ENCODE measurements at places on chromosomes 11 and 22.

GRCh38 chr11:77144196-77144856 lies 16.3 kb downstream of the MYO7A start:
- no peak for DNase-seq

DNA sequence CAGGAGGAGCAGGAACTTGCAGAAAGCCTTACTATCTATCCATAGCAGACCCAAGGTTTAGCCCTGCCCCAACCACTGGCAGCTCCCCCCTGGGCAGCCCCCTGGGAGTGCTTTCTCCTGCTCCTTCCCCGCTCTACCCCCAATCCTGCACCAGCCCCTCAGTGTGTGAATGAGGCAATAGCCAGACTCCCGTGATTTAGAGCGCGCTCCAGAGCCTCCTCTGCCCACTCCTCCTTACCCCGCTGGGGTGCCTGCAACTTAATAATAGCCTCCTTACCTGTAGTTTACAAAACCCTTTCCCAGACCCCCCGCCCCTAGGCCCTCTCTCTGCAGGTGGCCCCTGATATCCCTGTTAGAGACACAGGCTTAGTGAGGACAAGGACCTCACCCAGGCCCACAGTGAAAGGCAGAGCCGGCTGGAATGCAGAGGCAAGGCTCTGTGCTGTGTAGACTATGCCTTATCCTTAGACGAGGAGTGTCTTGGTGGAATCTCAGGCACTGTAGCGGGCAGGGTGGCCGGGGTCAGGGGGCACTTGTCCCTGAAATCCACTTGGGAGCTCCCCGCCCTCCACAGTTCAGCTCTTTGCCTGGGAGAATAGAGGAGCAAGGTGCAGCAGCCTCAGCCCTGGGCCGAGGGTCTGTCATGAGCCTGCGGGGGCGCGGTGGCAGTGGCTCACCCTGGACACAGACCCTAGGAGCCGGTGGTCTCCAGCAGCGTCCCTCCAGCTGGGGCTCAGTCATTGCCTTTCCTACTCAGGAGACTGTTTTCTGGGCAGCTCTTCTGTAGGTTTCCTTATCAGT lies 4.3 kb upstream of the CARNS1 start:
- no peak for DNase-seq

- DNase-seq: no peak
Measured at GRCh38 chr11:12506404-12506921, 129.1 kb downstream of the PARVA start.

DNA sequence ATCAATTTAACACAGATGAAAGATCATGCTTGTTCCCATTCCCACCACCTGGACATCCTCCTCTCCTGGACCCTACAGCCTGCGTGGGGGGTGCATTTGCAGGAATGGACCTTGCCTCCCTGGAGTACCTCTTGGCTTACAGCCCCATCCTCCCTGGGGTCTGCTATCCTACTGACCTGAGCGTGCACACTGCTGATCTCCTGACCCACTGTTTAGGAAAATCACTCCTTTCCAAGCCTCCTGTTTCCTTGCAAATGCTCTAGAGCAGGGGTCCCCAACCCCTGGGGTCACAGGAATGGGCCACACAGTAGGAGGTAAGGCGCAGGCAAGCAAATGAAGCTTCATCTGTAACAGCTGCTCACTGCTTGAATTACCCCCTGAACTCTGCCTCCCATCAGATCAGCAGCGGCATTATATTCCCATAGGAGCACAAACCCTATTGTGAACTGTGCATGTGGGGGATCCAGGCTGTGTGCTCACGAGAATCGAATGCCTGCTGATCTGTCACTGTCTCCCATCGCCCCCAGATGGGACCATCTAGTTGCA lies 88.2 kb upstream of the SEPTIN5 start:
- DNase-seq: no peak

DNA sequence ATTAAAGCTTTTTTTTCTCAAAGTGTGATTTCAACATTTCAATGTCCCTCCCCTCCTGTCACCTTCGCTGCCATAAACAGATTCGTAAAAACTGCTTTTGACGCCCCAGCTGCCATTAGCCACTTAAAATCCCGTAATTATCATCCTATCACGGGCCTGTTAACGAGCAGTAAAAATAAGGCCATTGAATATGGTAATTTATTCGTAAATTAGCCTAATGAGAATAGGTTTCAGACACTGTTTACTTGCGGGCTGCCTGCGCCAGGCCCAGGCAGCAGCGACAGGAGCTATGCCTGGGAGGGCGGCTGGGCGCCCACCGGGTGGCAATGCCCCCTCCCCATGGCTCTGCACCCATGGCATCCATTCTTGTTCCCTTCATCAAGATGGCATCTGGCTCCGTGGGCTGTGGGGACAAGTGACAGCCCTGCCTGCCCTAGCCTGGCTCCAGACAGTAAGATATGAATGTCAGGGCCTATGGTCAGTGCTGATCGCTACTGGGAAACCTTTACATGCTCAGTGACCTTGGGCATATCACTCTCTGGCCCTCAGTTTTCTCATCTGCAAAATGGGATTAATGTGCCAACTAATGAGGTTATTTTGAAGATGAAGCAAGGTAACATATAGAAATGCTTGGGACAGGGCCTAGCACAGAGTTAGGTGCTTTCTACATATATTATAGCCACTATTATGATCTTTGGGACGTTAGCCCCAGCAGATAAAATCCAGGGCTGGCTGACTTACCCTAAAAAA lies 500.8 kb downstream of the MN1 start:
- DNase-seq: no peak

DNA sequence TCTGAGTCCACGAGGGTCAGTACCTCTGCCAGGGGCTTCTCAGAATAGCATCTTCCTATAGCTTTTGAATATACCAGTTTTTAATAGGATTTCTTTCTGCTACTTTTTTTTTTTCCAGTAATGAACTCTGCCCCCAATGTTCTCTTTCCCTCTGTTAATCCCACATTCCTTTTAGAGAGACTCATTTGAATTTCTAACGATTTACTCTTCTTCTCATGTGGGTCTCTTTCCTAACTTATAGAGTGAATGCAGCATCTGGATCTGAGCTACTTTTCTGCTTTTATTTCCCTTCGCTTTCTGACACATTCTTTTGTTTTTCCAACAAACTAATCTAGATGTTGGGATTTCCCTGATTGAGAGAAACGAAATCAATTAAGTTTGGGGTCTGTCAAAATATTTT lies 71.4 kb downstream of the INSC start:
- no peak for DNase-seq

- no peak for DNase-seq
Measured at GRCh38 chr11:65279741-65280440, 18.1 kb downstream of the POLA2 start.

- DNase-seq: peak; percentile 91
Measured at GRCh38 chr22:22880645-22881044, 7.0 kb upstream of the IGLL5 start.

DNA sequence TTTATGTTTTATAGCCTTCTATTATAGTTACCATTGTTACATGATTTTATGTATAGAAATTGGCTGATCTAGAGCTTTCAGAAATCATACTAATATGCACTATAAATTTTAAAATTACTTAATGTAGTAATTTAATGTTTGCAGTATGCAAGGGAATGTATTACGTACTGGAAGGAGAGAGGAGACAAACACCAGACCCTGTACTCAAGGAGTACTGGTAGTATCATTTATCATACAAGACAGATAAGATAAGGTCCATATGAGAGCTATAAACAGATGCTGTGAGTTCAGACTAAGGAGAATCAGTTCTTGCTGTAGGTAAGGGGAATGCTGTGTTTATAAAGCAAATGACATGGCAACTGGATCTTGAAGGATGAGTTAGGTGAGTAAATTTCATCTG lies 765 bp downstream of the BCO2 start:
- no peak for DNase-seq

- no peak for DNase-seq
Measured at GRCh38 chr11:21622995-21623394, 569.9 kb upstream of the ANO5 start.

GRCh38 chr11:83004746-83005556 lies 66.7 kb downstream of the RAB30 start:
- DNase-seq: no peak

DNA sequence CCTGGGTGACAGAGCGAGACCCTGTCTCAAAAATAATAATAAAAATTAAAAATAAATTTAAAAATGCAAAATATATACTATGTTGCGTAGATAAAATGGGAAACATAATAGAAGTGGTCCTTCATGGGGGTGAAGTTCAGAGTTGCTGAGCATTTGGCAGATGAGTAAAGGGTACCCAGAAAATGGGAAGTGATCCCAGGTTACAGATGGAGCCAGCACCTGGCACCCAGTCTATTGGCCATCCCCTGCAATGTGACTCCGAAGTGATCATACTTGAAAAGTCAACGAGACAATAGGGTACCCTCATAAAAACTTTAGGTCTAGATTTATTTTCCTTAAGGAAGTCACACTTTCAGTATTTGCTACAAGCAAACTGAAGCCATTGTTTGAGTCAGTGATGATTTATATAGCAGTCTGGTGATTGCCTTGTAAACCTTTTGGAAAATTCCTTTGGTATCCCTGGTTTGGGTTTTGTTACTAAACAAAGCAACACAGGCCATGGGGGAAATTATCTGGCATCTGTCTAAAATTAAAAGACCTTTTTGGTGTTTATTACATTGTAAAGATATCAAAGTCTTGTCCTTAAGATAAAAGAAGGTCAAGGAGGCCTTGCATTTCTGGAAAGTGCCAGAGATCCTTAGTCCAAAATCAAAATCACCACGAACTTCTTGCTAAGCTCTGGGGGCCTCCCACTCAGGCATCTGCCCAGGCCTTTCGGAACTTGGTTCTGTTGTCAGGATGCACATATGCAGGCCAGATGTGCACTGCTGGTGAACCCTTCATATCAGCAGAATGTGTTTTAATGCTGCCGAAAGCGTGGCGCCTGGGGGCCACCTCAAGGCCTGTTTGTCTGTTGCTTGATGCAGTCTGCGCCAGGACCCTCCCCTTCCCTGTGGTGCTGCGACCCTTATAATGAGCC lies 4.3 kb downstream of the SMARCB1 start:
- no peak for DNase-seq

DNA sequence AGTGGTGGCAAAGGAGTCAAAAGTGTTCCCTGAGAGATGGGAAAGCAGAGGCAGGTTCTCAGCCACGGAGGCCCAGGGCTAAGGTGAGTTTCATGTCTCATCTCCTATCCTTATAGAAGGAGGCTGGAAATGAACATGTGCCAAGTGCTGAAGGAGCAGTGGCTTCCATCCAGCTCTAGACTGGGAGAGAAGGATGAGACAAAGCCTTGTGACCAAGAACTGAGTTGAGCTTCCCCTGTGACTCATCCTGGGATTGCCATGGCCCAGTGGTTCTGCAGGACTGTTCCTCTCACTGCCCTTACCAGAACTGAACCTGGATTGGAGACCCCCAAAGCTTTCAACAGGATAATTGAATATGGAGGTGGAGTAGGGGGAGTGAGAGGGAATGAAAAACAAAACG lies 16.7 kb upstream of the OR9Q1 start:
- no peak for DNase-seq

DNA sequence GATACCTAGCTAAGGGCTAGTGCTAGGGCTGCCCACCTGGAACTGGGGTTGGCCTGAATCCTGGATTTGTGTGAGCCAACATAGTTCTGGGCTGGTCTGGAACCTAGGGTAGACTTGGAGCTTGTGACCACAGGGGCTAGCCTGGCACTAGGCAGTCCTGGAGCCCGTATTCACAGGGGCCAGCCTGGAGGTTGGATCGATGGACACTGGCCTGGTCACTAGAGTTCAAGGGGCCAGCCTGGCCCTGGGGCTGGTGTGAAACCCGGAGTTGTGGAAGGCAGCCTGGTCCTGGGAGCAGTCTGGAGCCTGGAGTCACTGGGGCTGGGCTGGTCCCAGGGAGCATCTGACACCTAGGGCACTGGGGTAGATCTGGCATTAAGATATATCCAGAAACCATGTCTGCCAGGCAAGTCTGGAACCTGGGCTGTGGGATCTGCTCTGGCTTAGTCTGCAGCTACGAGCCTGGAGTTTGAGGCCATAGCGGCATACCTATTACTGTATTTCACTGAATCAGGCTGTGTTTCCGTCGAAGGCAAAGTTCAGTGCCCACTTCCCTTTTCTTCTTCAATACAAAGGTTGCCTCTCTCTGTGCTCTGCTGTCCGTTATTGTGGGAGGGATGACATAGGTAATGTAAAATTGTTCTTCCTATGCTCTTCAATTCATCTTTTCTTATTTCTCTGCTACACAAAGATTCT lies 9.1 kb upstream of the GLYATL1B start:
- DNase-seq: no peak

- DNase-seq: no peak
Measured at GRCh38 chr11:116177521-116178210, 595.1 kb downstream of the BUD13 start.

DNA sequence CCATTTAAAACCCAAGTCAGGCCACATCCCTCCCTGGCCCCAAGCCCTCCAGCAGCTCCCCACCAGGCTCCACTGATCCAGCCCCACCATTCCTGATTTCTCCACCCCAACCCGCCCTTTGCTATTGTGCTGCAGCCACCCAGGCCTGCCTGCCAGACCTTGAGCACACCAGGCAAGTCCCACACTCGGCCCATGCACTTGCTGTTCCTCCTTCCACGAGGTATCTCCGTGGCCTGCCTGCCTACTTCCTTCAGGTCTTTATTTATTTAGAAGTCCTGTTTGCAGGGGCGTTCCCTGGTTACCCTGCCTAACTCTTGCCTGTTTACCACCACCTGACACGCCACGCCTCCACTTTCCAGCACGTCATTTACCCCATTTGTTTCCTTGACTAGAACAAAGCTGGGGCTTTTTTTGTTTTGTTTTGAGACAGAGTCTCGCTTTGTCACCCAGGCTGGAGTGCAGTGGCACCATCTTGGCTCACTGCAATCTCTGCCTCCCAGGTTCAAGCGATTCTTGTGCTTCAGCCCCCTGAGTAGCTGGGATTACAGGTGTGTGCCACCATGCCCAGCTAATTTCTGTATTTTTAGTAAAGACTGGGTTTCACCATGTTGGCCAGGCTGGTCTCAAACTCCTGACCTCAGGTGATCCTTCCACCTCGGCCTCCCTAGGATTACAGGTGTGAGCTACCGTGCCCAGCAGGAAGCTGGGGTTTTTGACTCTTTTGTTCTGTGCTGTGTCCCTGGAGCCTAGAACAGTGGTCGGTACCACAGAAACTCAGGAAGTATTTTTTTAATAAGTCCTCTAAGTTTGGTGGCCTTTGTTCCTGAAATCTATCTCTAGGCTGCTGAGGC lies 6.7 kb downstream of the CENPM start:
- no peak for DNase-seq

GRCh38 chr11:108871152-108871551 lies 206.3 kb downstream of the DDX10 start:
- no peak for DNase-seq

GRCh38 chr11:69674267-69674885 lies 777 bp downstream of the LTO1 start:
- no peak for DNase-seq

Measured in vagina (tissue), 2 donors.